Epithelial cell of proximal tubule (primary cell): ENCODE measurements at places on chromosomes 5 and 9. TPM values are rescaled to one million over a fixed set of nuclear protein-coding genes. Genes with fewer than 3 reads are reported as not detected.

- DNase-seq = no peak
These were observed 43.9 kb upstream of the GLIPR2 start for GRCh38 chr9:36092509-36093215.

- DNase-seq = no peak
These were observed 44.3 kb upstream of the SARDH start for GRCh38 chr9:133782157-133783130.

Gene SOHLH1
- not detected in 2 replicates for total RNA-seq

GRCh38 chr5:40676613-40677343 lies 2.9 kb upstream of the PTGER4 start:
- no peak for DNase-seq

DNA sequence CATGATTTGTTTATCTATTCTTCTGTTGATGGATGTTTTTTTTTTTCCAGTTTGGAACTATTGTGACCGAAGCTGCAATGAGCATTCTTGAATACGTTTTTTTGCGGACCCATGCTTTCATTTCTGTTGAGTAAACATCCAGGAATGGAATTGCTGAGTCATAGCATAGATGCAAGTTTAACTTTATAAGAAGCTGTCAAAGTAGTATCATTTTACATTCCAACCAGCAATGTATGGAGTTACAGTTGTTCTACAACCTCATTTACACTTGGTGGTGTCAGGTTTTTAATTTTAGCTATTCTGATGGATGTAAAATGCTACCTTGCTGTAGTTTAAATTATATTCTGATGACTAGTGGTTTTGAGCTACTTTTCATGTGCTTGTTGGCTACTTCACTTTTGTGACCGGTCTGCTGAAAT lies 49.0 kb downstream of the NPR3 start:
- DNase-seq = peak; percentile 39
